ENCODE measurements at places on chromosomes 12 and 14. TPM values are rescaled to one million over a fixed set of nuclear protein-coding genes. Genes with fewer than 3 reads are reported as not detected.
A peak's percentile ranks its signal among the peaks of the same experiment; 100 is the strongest.

DNA sequence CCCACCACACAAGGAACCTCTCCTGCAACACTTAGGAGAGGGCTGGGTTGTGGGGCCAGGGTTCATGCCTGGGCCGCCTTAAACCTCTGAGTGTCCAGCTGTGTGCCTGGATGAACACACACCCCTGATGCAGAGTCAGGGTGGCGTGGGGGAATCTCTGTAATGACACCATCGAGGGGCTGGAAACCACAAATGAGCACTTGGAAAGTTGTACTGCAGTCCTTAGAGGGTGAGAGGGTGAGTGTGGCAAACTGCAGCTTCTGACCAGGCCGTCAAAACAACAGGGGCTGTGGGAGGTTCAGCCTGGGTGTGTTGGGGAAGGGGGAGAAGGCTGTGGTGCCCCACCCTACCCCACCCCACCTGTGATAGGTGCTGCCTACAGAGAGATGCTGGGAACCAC lies 12.4 kb upstream of the KRT5 start:
- no peaks in the 10 kb centered on the region for H3K27me3 ChIP-seq
- DNase-seq = no peak
- no peaks in the 10 kb centered on the region for H3K36me3 ChIP-seq
- no peak overlapping the region for H3K27ac ChIP-seq
- no peaks in the 10 kb centered on the region for H3K4me1 ChIP-seq
- H3K4me3 ChIP-seq = no peak overlapping the region

- H3K4me1 ChIP-seq = peaks cover 12% of the 10 kb centered on the region
- H3K36me3 ChIP-seq = no peaks in the 10 kb centered on the region
- no peak overlapping the region for H3K4me3 ChIP-seq
- H3K27me3 ChIP-seq = no peaks in the 10 kb centered on the region
- DNase-seq = no peak
These were observed 44.7 kb downstream of the PALS1 start for GRCh38 chr14:67285876-67286452.

- H3K4me3 ChIP-seq = no peak overlapping the region
- no peak for DNase-seq
- H3K4me1 ChIP-seq = no peaks in the 10 kb centered on the region
- no peak overlapping the region for H3K27ac ChIP-seq
- H3K36me3 ChIP-seq = no peaks in the 10 kb centered on the region
- H3K27me3 ChIP-seq = no peaks in the 10 kb centered on the region
These were observed 74.9 kb downstream of the RBM19 start for GRCh38 chr12:113891167-113891692.

DNA sequence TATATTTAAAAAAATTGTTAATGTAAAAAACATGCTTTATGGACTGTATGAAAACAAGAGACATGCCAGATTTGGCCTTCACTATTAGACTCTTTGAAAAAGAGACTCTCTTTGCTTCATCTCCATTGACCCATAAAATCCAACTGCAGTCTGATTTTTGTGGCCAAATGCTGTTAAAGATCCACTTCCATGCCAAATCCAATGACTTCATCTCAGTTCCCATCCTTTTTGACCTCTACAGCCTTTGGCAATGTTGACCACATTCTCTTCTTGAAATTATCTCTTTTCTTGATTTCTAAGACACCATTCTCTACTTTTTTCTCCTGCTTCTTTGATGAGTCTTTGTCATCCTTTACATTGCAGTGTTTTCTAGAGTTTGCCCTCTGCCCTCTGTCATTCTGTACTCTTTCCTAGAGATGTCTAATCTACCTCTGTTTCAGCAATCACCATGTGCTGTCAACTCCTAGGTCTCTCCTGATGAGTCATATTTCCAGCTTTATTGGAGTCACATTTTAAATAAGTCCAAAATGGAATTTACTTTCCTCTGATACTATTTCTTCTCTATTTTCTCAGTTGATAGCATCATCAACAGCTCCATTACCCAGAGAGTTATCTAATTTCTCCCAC lies 2.4 kb downstream of the TMPRSS12 start:
- no peak overlapping the region for H3K4me3 ChIP-seq
- no peaks in the 10 kb centered on the region for H3K36me3 ChIP-seq
- DNase-seq = no peak

GRCh38 chr14:68497011-68497410 lies 295.9 kb downstream of the ZFP36L1 start:
- DNase-seq = no peak
- H3K4me1 ChIP-seq = no peaks in the 10 kb centered on the region
- no peak overlapping the region for H3K4me3 ChIP-seq
- H3K27ac ChIP-seq = no peak overlapping the region

GRCh38 chr12:81759190-81760051 lies at the start of gene PPFIA2:
Gene PPFIA2, minus strand, starts transcription at chr12:81759350.
- H3K27me3 ChIP-seq = peaks cover 8% of the 10 kb centered on the region
- no peaks in the 10 kb centered on the region for H3K4me1 ChIP-seq
- no peak for DNase-seq
- no peak within 1 kb of the TSS for H3K4me3 ChIP-seq
- H3K36me3 ChIP-seq = no peaks in the 10 kb centered on the region
- H3K27ac ChIP-seq = no peak within 1 kb of the TSS

GRCh38 chr12:68200854-68201253 lies 24.8 kb downstream of the IL26 start:
- no peak overlapping the region for H3K27ac ChIP-seq
- no peaks in the 10 kb centered on the region for H3K4me1 ChIP-seq
- DNase-seq = no peak
- no peaks in the 10 kb centered on the region for H3K36me3 ChIP-seq

DNA sequence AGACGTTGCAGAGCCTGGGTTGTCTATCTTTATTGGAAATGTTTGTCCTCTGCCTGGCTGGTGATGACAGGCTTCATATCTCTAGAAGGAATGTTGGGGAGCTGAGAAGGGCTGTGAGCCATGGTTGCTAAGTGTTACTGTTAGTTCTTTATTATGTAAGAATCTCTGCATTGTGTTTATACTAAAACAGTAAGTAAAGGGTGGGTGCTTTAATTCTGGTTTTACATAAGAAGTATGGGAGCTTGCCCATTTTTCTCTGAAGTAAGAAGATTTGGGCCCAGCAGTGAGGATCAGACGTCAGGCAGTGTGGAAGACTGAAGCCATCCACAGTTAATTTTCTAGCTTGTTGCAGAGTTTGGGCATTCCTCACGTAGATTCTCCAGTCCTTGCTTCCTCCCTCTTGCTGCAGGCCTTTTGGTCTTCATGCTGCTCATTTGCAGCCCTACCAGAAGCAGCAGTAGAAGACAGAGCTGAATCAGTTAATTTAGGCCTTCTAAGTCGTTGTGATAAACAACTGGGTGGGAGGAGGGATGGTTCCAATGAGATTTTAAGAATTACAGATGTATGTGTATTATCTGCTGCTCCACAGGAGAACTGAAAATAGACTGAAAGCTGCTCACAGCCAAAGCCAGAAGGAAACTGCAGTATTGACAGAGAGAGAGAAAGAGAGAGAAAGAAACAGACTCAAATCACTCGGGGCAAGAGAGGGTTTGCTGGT lies 21.4 kb downstream of the WNT5B start:
- no peaks in the 10 kb centered on the region for H3K27me3 ChIP-seq
- peak overlapping the region; percentile 40 for H3K27ac ChIP-seq

GRCh38 chr12:13186302-13186701 lies 10.2 kb upstream of the EMP1 start:
- H3K4me3 ChIP-seq = no peak overlapping the region
- H3K36me3 ChIP-seq = no peaks in the 10 kb centered on the region
- H3K27ac ChIP-seq = no peak overlapping the region
- no peaks in the 10 kb centered on the region for H3K4me1 ChIP-seq
- DNase-seq = no peak
- H3K27me3 ChIP-seq = no peaks in the 10 kb centered on the region

GRCh38 chr14:80419769-80420168 lies 208.5 kb upstream of the DIO2 start:
- H3K27me3 ChIP-seq = no peaks in the 10 kb centered on the region
- no peak overlapping the region for H3K27ac ChIP-seq
- H3K4me3 ChIP-seq = no peak overlapping the region
- no peak for DNase-seq
- no peaks in the 10 kb centered on the region for H3K4me1 ChIP-seq
- no peaks in the 10 kb centered on the region for H3K36me3 ChIP-seq

GRCh38 chr14:61444215-61444768 lies 122.9 kb downstream of the PRKCH start:
- H3K27ac ChIP-seq = no peak overlapping the region
- no peaks in the 10 kb centered on the region for H3K27me3 ChIP-seq
- no peak overlapping the region for H3K4me3 ChIP-seq
- no peaks in the 10 kb centered on the region for H3K36me3 ChIP-seq

- H3K4me1 ChIP-seq = peaks cover 2% of the 10 kb centered on the region
- no peaks in the 10 kb centered on the region for H3K27me3 ChIP-seq
- no peak for DNase-seq
- H3K4me3 ChIP-seq = peak overlapping the region; percentile 23
- H3K36me3 ChIP-seq = no peaks in the 10 kb centered on the region
These were observed 4.1 kb downstream of the CLEC2B start for GRCh38 chr12:9864913-9865675.

DNA sequence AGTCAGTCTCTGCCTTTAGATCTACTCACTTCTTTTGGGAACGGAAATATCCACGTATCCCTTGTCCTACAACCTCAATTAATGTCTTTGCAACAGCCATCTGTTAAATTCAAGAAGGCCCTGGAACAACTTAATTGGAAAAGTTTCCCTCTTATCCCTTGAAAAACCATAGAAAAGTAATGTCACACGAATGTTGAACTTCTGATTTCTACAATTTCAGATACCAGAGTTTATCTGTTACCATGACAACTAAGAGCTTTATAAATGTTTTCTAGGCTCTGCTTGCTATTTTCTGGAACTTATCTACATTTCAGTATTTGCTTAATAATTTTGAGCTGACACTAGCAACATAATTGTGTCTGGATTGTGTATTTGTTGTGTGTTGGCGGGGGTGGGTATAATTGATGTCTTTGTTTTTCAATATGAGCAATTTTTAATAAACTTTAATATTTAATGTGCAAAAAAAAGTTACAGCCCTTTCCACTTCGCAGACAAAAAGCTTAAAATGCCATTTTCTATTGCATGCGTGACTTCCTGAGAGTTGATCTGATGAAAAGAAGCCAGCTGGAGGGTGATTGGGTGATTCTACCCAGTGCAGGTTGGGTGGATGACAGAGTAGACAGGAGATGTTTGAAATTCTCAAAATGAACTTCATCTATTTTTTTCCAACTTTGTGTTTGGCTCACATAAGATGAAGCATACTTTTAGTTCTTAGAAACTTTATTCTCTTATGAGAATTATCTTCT lies 11.8 kb upstream of the EDDM3A start:
- H3K36me3 ChIP-seq = no peaks in the 10 kb centered on the region
- H3K27ac ChIP-seq = no peak overlapping the region
- no peak for DNase-seq
- H3K27me3 ChIP-seq = no peaks in the 10 kb centered on the region

DNA sequence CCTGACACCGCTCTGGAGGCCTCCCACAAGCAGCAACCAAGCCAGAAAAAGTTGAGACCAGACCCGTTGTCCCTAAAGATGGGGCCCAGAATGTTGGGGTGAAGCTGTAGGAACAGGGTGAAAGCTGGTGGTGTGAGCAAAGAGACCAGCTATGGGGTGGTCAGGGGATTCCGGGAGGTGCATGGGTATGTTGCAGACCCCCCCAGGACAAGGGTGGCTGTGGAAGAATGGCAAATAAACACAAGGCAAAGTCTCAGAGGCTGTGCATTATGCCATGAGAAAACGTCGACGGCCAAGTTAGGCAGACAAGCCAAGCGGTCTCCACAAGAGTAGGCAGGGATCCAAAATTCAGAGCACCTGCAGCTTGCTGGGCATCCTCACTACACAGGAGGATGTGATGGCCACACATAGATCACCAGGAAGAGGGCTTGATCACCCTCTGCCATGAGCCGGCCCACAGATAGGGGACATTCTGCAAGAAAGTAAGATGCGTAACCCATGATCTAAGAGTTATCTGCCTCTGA lies 58.8 kb upstream of the KCNA1 start:
- no peak overlapping the region for H3K4me3 ChIP-seq
- H3K4me1 ChIP-seq = no peaks in the 10 kb centered on the region
- H3K27me3 ChIP-seq = no peaks in the 10 kb centered on the region

DNA sequence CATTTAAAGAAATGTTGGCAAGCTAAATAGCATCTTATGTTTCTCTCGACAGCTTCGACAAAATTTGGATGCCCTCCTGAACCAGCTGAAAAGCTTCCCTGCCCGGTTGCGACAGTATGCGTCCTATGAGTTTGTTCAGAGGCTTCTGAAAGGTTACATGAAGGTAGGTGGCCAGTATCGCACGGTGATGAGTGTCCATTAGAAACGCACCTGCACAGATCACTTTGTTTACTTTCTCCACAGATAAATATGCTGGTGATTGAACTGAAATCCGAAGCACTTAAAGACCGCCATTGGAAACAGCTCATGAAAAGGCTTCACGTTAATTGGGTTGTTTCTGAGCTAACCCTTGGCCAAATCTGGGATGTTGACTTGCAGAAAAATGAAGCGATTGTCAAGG lies 36.5 kb downstream of the DYNC1H1 start:
- H3K27me3 ChIP-seq = no peaks in the 10 kb centered on the region
- H3K4me1 ChIP-seq = no peaks in the 10 kb centered on the region
- DNase-seq = no peak
- no peaks in the 10 kb centered on the region for H3K36me3 ChIP-seq
- no peak overlapping the region for H3K4me3 ChIP-seq
- no peak overlapping the region for H3K27ac ChIP-seq

DNA sequence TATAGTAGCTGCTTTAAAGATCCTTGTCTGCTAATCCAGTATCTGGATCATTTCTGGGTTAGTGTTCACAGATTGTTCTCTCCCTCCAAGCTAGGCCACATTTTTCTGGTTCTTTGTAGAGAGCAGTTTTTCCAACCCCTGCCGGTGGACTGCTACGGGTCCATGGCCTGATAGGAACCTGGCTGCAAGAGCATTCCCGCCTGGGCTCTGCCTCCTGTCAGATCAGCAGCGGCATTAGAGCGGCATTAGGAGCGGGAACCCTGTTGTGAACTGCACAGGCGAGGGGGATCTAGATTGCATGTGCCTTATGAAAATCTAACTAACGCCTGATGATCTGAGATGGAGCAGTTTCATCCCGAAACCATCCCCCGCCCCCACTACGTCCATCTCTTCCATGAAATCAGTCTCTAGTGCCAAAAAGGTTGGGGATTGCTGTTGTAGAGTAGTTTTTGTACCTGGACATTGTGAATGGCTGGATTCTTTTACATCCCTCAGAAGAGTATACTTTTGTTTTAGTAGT lies 50.4 kb downstream of the MYRFL start:
- DNase-seq = no peak
- no peak overlapping the region for H3K27ac ChIP-seq
- no peaks in the 10 kb centered on the region for H3K27me3 ChIP-seq
- no peaks in the 10 kb centered on the region for H3K36me3 ChIP-seq

Gene FNTB
- 23.6 TPM for total RNA-seq

Gene KRT79
- total RNA-seq = not detected

Gene MYO1H
- total RNA-seq = not detected

Gene CCDC196
- not detected for total RNA-seq

Gene MFAP5
- total RNA-seq = 39.3 TPM

Gene ZDHHC22
- total RNA-seq = 0.28 TPM

Gene FGF23
- not detected for total RNA-seq

Gene ADGRD1
- 1.1 TPM for total RNA-seq

Gene BAZ1A
- total RNA-seq = 12.0 TPM

Gene OR6J1
- not detected for total RNA-seq

Gene PGF
- total RNA-seq = 12.7 TPM
